NCI-H1092 (cell line): ENCODE measurements at places on chromosomes 6 and 20.

- no peak for DNase-seq
Measured at GRCh38 chr20:48800177-48800576, 27.6 kb downstream of the PREX1 start.

DNA sequence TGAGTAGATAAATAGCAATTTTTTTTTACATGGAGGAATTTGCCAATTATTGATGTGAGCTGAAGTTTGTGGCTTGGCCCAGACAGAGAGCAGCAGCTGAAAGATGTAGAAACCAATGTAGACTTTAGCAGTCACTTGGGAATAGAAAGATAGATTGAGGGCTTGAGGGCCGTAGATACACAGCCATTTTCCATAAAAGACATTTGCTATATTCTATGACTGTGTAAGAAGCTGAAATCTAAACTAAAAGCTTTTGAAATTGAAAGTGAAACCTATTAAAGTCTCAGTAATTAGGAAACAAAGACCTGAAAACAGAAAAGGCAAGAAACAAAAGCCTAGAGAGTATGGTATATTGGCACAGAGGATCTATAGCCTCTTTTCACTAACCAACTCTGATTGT, 332.7 kb downstream of the CENPW start:
- no peak for DNase-seq

DNA sequence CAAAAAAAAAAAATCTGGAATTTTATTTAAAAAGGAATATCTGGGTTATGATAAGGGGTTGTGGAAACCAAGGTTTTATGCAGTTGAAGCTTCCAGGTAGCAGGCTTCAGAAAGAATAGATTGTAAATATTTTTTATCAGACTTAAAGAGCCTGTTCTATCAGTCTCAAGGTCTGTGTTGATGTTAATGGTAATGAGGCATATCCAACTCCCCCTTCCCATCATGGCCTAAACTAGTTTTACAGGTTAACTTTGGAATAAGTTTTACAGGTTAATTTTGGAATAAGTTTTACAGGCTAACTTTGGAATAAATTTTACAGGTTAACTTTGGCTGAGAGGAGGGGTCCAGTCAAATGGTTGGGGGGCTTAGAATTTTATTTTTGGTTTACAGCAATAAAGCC, 92.4 kb downstream of the CD24 start:
- no peak for DNase-seq

DNA sequence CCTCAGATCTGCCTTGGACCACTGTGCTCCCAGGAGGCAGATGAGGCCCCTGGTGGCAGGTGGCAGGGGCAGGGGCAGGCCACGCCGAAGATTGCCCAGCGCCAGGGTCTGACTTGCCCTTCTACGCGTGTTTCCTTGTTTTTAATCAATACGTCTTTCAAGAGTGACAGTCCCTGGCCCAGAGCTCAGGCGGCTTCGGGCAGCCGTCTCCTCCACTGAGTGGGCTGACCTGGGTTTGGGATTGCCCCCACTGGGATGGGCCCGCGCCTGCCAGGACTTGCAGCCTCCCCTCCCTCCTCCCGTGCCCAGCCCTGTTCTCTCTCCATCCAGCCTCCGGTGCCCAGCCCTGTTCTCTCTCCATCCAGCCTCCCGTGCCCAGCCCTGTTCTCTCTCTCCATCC, 21.2 kb downstream of the FRMD1 start:
- DNase-seq = no peak

DNA sequence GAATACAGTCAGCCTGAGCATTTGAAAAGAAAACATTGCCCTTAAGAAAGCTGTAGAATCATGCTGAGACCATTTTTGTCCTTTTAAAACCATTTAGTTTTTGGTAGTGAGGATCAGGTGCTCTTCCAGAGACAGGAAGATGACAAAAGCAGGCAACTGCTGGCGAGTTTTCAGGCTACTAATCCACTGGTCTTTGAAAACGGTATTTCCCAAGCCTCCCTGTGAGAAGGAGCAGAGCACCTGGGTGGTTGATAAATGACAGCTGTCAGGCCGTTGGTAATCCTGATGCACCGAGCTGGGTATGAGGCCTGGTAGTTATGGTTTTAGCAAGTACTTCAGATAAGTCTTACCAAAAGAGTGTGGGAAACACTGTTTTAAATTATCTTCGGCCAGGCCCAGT, 10.1 kb upstream of the SEC63 start:
- no peak for DNase-seq

- no peak for DNase-seq
Measured at GRCh38 chr6:132742495-132742894, 15.2 kb downstream of the VNN2 start.

DNA sequence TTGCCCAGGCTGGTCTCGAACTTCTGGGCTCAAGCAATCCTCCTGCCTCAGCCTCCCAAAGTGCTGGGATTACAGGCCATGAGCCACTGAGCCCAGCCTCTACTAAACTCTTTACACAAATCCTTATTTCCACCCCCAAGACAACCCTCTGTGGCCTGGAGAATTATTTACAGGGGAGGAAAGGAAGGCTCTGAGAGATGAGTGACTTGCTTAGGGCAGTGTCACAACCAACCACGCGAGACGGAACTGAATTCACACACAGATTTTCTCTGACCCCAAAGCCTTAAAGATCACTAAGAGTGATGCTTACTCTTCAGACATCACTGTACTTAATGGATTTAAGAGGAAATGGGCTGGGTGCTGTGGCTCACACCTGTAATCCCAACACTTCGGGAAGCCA, 86.2 kb downstream of the RIPOR3 start:
- DNase-seq = no peak

GRCh38 chr6:126020305-126021050, 34.1 kb downstream of the TRMT11 start:
- DNase-seq = no peak

GRCh38 chr6:142846883-142847287, 98.1 kb downstream of the HIVEP2 start:
- DNase-seq = no peak

GRCh38 chr20:44683263-44684046, 31.7 kb upstream of the CCN5 start:
- DNase-seq = peak; percentile 68

GRCh38 chr6:1315560-1316386, 3.9 kb downstream of the FOXQ1 start:
- DNase-seq = no peak

- no peak for DNase-seq
Measured at GRCh38 chr6:70385901-70386300, 27.4 kb upstream of the FAM135A start.

- no peak for DNase-seq
Measured at GRCh38 chr6:118327237-118327636, 220.9 kb upstream of the PLN start.

DNA sequence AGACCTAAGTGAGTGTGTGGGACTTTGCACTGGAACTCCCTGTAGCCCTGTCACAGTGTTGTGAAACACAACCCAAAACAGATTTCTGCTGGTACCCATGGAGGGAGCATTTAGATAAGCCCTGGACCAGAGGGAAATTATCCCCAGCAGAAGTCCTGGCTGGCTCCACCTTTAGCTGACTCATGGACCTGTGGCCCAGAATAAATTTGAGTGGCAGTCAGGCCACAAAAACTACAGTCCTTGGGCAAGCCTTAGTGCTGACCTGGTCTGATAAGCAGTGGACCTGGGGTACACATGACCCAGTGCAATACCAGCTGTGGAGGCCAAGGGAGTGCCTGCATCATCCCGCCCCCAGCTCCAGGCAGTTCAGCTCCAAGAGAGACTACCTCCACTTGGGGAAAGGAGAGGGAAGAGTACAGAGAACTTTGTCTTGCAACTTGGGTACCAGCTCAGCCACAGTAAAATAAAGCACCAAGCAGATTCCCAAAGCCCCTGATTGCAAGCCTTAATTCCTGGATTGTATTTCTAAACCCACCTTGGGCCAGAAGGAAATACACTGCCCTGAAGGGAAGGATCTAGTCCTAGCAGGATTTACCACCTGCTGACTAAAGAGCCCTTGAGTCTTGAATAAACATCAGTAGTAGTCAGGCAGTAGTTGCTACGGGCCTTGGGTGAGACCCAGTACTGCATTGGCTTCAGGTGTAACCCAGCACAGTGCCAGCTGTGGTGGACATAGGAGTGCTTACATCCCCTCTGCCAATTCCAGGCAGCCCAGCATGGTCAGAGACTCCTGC, 140.4 kb upstream of the COL21A1 start:
- peak; percentile 78 for DNase-seq

- no peak for DNase-seq
Measured at GRCh38 chr6:5335020-5335419, 73.7 kb downstream of the FARS2 start.

GRCh38 chr6:105832313-105832761, 253.8 kb upstream of the PRDM1 start:
- no peak for DNase-seq

DNA sequence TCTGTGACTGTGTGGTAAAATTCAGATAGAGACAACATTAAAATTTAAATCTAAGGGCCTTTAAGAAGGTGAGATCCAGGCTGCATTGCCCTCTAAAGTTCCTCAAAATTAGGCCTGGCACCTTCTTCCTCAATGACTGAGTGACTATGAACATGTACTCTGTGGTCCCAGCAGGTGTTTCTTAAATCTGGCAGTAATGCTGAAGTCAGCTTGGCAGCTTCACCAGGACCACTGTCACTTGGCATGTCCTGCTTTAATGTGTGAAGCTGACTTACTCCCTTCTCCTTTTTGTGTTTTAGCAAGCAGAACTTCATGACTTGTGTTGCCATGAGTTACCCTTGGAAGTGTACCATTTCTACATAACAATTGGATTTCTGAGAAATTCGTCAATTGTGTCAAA, 141.7 kb downstream of the NKAIN2 start:
- no peak for DNase-seq

DNA sequence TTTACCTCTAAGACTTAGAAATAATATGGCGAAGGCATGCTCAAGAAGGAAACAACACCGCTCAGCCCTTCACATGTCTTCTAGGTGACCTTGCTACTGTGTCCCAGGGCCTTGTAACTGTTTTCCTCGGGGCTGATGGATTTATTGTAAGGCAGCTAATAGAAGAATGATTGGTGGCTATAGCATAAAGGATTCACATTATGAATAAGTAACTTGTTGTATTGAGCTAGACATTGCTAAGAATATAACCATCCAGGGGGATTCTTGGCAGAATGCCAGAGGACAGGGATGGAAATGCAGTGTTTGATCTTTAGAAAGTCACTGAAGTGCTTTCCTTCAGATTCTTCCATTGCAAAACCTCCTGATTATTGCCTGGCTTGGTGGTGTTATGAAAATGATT, 54.9 kb downstream of the PLEKHG1 start:
- no peak for DNase-seq
